ENCODE measurements at places on chromosomes 2 and 18.

- no peak for DNase-seq
Measured at GRCh38 chr2:197256547-197257170, 53.9 kb downstream of the ANKRD44 start.

GRCh38 chr18:48037481-48038271, 107.2 kb upstream of the SMAD2 start:
- DNase-seq: no peak

DNA sequence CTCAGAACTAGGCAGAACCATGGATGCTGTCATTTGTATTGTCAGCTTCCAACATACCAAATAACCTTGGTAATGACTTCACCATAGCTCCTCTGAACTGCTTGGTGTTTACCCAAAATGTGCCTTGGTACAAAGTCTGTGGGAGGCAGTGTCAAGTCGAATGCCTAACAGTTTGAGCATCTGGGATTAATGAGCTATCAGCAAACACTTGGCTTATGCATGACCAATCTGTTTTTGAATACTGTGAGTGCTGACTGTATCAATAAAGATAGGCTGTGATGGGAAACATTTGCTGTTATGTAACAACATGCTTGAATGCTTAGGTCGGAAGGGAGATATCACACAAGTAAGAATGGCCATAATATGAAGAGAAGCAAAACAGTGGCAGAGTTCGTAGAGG, 455.4 kb downstream of the CMPK2 start:
- no peak for DNase-seq

GRCh38 chr2:71933467-71934319, 214.0 kb downstream of the CYP26B1 start:
- no peak for DNase-seq

DNA sequence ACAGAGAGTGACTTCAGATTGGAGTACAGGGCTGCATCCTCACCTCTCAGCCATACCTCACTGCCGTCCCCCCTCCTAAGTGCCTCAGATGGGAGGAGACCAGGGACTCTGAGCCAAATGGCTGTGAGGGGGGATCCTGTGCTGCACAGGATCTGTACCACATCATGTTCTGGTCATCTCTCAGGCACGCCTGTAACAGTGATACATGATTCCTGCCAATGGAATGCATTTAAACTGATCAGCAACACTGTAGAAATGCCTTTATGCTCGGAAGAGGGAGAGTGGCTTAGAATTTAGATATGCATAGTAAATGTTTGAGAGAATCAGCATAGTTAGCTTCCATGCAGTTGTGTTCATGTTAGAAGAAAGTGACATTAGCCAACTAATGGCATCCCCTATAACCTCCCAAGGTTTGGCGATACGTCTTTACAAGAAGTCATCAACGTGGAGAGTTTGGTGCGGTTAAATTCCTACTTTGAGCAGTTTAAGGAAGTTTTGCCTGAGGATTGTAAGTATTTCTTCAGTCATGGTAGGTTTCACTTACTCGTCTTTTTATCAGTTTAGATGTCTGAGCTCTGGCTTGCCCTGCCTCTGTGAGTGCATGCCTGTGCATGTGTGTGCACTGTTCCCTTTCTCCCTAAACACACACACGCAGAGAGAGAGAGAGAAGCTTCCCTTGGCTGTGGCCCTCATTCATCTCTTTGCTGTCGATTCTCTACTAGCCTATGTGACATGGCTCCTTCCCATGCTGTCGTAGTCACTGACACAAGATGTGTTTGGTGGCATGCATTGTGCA, 40.0 kb downstream of the COA5 start:
- DNase-seq: no peak

GRCh38 chr2:184890311-184890710, 292.0 kb downstream of the ZNF804A start:
- no peak for DNase-seq

DNA sequence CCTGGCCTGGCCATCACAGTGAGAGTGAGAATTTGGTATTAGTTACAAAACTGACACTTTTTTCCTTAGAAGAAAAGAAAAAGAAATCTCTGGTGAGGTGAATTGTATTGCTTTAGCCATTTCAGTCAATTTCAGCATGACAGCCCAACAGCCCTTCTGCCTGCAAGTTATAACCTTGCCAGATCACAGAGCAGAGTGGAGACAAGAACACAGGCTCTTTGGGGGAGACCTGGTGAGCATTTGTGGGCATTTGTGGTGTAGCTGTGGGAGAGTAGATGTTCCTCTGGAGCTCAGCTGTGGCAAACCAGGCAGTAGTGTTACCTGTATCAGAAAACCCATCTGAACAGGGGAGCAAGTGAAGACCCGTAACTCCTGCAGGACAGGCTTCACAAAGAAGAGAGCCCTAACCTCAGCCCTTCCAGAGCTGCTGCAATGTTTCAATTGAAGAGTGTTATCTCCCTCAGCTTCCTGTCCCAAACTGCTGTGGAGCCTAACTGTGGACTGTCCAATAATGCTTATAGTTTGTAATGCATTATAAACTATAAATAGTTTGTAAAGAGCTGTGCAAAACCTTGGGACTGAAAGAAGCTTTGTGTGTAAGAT, 22.8 kb upstream of the DLX1 start:
- no peak for DNase-seq

- DNase-seq: no peak
Measured at GRCh38 chr2:103859238-103859637, 994.7 kb upstream of the POU3F3 start.

DNA sequence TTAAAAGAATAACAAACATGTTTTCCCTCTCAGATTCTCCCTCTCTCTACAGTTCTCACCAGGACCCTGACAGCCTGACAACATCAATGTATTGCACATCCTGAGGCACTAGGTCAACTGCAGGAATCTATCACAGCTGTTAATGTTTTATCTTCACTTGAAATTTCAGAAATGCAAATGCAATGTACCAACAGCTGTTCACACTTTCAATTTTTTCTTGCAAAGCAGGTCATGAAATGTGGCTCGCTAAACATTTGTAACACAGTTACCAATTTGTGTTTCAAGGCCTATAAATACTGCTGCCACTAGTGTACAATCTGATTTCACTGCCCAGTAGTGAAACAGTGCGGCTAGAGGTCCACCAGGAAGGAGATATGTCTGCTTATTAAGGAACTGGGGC, 147.8 kb downstream of the EXOC6B start:
- no peak for DNase-seq

- no peak for DNase-seq
Measured at GRCh38 chr2:224099861-224100643, 61.0 kb upstream of the SERPINE2 start.

DNA sequence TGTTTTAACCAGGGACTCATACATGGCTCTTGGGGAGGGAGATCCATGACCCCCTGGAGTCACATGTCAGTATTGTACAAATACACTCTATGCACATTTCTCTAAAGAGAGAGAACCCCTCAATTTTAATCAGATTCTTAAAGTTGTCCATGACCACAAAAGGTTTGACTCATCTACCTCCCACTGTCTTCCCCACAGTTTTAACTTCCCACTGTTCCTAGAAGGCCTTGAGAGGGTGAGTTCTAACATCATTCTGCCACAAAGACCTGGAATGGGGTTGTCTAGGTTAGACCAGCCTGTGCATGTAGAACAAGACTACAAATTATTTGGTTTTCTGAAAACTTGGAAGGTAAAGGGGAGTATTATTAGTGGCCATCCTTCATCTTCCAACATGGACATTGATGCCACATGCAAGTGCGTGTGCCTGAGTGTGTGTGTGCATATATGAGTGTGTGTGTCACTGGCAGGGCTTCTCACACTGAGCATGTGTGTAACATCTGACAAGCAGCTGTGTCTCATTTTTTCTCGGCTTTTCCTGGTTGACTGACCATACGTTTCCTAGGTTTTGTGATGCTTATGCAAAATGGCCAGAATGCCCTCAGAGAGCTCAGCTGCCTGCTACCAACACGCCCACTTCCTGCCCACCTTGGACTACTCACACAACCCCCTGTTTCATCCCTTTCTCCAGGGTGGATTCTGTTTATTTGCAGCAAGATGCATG, 94.6 kb upstream of the LGALSL start:
- no peak for DNase-seq

DNA sequence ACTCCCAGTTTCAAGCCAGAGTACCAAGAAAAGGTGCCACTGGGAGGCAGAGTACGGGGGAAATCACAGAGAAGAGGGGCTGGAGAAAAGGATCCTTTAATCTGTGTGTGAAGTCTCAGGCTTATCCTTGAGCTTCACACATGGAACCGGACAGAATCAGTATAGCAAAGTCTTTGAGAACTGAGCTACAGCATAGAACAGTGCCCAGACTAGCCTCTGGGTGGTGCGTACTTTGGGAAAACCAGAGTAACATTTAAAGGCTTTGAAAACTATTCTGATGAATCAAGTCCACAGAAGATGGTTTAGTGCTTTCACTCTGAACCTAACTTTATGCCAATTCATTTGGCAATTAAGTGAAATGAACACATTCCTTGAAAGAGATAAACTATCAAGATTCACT, 83.1 kb downstream of the BABAM2 start:
- DNase-seq: no peak

DNA sequence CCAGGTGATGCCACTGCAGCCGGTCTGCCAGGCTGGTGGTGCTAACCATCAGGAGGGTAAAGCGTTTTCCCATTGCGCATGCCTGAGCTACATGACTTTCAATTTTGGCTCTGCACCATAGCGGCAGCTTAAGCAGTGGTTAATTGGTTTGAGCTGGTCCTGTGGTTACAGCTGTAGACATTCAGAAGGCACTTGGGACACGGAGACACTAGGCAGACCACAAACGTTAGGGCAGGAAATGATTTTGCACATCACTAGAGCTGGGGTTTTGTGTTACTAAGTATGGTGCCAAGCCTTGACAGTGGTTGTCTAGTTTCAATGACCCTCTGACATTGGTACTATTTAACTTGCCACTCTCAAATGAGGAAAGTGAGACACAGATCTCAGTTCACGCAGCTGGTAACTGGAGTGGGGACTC, 28.9 kb upstream of the CNOT11 start:
- peak; percentile 16 for DNase-seq

DNA sequence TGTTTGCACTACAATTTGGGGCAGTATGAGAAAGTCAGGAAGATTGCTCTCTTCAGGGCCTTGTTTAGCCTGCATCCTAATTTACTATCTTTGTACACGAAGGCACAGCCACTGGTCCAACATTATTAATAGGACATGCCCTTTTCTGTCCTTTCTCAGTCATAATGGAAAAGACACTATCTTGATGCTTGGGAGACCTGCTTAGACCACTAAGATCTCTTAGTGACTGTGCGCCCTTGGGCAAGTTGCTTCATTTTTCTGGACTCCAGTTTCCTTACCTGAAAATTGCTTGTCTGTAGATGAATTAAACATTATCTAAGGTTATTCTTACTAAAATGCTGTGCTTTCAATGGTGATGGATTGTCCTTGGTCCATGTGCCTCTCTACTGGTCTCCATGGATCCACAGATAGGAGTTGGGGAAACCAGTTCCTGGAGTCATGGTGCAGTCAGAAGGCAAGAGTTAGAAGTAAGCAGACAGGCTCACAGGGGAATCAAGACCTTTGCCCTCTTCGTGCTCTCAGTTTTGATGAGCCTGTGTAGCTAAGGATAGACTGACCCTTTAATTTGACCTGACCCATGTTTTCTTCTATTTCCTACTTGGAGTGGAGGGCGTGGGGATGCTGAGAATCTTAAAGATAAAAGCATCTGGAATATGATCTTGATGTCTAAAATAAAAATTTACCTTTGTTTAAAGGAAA, 114.0 kb downstream of the RAPGEF4 start:
- DNase-seq: no peak

- DNase-seq: peak; percentile 5
Measured at GRCh38 chr18:58045242-58046092, 1.4 kb downstream of the NEDD4L start.

DNA sequence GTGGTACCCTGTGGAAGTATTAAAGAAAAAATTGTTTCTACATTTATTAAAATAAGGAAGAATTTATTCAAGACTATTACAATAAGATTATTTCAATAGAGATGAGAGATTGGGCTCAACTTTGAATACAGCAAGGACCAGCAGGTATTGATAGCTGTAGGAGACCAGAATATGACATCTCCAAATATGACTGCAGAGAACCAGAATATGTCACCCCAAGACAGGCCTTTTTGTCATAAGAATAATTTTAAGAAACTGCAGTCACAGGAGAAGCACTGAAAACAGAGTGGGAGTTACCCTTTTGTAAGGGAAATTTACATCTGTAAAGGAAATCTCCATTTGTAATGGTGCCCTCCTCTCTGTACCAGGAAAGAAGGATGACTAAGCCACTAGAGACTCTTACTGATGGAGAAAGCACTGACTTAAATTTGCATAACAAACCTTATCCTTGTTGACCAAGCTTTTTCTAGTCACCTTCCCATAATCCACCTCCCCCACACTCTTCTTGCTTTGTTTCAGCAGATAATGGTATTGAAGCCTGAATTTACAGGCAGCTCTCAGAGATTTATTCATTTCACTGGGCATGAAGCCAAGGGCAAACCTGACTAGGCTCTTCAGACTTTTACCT, 145.1 kb upstream of the RMP24 start:
- DNase-seq: no peak

DNA sequence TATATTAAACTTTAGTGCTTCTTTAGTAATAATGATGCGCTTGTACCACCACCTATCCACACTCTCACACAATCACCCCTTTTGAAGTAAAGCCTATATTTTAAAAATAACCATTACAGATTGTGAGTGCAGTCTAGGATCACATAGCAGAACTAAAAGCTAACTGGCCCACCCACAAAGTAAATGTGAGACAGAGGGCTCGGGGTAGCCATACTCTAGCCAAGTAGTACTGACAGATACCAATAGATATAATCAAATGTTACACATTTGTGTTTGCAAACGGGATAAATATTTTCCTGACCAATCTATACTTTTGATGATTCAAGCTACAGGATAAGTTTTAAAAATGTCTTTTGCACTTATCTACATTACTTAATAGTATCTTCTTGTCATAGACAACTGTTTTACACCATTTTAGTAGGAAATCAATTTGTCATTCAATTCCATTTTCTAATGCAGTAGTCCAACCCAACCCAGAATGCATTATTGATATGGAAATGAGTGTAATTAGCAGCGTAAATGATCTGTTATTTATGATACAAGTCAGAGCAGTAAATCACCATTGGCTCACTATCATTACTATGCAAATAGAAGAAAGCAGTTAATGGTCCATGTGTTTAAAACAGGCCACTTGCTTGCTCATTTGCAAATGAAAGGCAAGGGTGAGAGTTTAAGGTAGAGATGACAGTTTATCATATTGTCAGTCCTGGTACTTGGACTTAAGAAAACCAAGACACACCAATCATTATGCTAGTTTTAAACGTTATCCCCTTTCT, 111.8 kb downstream of the ERBB4 start:
- DNase-seq: no peak

GRCh38 chr2:216698895-216699294, 3.5 kb upstream of the IGFBP5 start:
- no peak for DNase-seq

DNA sequence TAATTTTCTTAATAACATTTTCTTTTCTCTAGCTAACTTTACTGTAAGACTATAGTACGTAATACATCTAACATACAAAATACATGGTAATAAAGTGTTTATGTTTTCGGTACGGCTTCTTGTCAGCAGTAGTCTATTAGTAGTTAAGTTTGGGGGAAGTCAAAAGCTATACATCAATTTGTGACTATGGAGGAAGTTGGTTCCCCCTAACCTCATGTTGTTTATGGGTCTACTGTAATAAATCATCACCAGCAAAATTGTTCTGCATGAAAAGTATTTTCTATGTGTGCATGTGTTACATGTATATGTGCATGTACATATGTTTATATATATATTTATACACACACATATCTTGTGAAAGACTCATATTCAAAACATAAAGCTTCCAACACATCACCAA, 303.0 kb downstream of the TRIB2 start:
- no peak for DNase-seq

All from activated gamma-delta T cell treated with anti-CD3 and anti-CD28 coated beads, Interleukin-2, amount 50 U/mL, for 16 hours (primary cell).